ENCODE measurements at places on chromosomes 2 and 18.

GRCh38 chr18:12059334-12060181 is 34.1 kb upstream of the ANKRD62 start:
- DNase-seq, result no peak

- no peak for DNase-seq
Measured at GRCh38 chr2:40299781-40300180, 152.1 kb downstream of the SLC8A1 start.

GRCh38 chr18:45007531-45007930 is 326.8 kb downstream of the SETBP1 start:
- no peak for DNase-seq

- DNase-seq, result no peak
Measured at GRCh38 chr2:70873541-70873940, 37.9 kb upstream of the CD207 start.

GRCh38 chr2:133421516-133422324 is 146.5 kb downstream of the NCKAP5 start:
- no peak for DNase-seq

DNA sequence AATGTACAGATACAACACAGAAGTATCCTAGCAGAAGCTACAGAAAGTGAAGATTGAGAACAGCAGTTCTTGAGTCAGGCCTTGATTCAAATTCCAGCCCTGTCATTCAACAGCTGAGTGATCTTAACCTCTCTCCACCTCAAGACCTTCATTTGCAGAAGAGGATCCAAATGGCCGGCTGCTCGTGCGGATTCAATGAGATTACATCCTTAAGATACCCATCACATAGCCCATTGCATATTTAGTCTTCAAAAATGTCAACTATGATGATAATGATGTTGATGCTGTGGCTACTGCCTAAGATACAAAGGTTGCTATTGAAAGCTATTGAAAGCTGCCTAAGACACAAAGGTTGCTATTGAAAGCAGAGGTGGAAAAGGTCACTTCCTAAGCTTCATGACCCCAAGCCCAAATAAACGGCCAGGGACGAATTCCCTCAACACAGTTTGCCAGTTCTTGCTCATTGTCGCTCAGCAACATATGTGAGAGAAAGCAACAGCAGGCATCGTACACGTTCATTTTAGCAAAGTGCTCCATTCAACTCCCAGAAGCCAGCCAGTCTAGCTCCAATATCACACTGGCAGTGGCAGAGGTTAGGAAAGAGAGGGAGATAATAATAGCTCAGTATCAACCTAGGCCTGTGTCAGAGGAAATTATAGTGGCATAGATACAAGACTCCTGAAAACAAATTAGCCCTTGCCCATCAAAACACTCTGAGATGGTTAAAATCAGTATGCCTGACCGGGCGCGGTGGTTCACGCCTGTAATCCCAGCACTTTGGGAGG is 36.1 kb downstream of the MRPL35 start:
- DNase-seq, result no peak

DNA sequence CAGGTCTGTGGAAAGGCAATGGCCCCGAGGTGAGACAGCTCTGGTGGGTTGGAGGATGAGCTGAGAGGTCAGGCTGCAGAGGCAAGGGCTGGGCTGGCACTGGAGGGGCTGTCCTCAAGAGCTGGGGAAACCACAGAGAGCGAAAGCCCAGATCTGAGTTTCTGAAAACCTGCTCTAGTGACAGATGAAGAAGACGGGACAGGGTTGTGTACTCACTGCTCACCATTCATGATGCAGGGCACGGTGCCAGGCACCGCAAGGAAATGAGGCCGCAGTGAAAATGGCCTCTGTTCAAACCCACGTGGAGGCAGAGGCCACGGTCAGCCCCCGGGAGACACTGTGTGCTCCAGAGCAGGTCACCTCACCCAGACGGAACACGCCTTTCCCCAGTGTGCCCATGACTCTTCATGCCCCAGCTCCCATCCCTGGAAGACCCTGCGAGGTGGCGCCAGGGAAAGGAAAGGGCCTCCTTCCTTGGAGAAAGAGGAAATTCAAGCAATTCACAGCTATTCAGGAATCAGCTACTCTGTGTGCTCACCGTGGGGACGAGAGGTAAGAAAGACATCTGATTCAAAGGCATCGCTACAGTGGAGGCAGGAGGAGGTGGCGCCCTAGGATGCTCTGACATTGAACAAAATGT is 24.3 kb upstream of the ID2 start:
- no peak for DNase-seq

DNA sequence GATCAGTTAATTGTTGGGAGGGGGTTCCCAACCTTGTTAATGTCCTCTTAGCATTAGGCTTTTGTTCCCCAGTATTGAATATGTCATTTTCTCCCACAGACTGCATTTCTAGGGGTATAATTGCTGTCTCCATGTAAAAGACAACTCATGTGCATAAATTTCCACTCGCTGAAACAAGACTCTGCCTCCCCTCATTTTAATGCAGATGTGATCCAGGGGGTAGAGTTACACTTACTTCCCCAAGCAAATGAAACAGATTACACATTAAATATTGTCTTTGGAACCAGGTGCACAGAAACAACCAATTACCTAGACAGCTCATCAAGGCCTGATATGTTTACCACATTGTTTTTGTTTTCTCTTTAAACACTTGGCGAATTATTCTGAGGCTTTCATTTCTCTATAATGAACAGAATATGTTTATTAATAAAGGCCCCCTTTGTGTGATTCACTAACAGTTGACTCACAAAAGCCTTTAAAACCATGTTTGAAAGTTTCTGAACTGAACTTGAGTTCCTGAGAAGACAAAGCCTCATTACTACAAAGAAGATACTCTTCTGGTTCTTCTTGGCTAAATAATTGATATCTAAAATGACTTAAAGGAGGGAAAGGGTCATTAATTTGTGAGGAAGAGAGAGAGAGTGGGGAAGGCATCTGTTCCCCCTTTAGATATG is 15.0 kb upstream of the ACVR1 start:
- no peak for DNase-seq

DNA sequence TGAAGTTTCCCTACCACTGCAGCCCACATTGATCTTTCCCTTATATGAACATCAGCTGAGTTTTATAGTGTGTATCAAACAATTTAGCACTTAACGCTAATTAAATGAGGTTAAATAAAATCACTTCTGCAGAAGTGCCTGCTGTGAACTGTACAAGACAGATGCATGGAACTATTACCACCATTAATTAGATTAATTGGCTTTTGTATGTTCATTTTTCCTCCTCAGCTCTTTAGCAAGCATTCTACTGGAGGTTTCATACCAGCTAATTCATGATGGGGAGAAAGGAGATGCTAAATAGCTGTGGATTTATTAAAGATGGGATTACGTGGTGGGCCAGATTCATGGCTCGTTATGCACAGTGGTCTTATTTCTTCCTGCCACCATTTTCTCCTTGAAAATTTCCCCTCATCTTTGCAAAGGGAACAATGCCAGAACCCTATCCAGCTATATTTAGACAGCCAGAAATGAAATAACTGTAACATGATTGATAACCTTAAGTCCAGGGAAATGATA is 96.7 kb downstream of the CNTNAP5 start:
- no peak for DNase-seq

GRCh38 chr2:164458792-164459191 is 162.5 kb downstream of the GRB14 start:
- DNase-seq, result no peak

GRCh38 chr2:182432051-182432450 is 5.2 kb upstream of the PDE1A start:
- DNase-seq, result no peak

- DNase-seq, result no peak
Measured at GRCh38 chr18:60493066-60493465, 120.5 kb upstream of the MC4R start.

GRCh38 chr2:47226923-47227220 is 71.8 kb upstream of the STPG4 start:
- no peak for DNase-seq

GRCh38 chr2:236774171-236774570 is 204.5 kb downstream of the ACKR3 start:
- no peak for DNase-seq

- no peak for DNase-seq
Measured at GRCh38 chr2:59779571-59779970, 773.9 kb downstream of the BCL11A start.

GRCh38 chr2:174078275-174078674 is 113.1 kb upstream of the SP3 start:
- DNase-seq, result no peak

DNA sequence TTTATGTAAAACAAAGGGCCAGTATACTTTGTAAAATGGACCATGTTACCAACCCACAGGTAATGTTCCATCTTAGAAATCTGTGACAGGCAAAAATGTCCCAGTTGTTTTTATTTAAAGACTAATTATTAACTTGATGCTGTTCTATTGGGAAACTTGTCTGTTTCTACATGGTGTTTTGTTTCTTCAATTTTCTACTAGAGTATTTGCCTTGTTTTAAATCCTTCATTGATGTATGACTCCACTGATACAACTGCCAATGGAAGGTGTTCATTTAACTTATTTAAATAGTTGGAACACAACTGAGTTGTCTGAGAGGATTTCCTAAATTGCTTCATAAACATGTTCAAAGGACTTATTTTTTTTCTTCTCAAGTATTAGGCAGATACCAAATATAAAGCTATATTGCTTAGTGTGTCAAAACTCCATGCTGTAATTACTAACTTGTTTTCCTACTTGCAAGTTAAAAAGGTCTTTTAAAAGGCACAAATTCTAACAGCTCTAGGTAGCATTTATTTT is 152.0 kb upstream of the XPO1 start:
- no peak for DNase-seq

GRCh38 chr2:12700989-12701388 is 15.7 kb upstream of the TRIB2 start:
- DNase-seq, result no peak

DNA sequence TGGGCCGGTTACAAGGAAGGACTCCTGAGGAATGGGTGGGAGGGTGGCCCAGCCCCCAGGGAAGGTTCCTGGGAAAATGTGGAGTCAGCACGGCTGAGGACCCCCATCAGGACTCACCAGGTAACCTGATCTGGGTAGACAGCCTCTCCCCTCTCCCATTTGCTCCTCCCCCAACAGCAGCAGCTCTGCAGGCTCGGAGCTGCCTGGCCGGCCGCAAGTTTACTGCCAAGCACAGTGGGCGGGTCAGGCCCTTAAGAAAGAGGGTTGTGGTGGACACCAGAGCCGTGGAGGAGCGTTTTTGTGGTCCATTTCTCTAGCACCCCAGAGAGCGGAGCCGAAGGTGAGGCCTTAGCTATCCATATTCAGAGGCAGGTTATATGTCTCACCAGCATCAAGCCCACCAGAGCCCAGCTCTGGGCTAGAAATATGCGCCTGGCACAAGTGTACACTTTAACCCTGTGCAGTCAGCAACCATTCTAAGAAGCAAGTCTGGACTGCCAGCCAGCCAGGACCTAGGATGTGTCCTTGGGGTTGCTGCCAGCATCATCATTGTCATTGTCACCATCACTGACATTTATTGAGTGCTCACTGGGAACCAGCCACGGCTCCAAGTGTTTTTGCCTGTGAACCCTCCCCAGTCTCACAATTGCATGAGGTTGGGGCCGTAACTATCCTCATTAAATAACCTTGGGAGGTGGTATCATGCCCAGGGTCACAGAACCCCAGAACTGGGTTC is 190.1 kb downstream of the KLHL29 start:
- DNase-seq, result no peak

- DNase-seq, result no peak
Measured at GRCh38 chr2:233234264-233234663, 17.2 kb upstream of the ATG16L1 start.

DNA sequence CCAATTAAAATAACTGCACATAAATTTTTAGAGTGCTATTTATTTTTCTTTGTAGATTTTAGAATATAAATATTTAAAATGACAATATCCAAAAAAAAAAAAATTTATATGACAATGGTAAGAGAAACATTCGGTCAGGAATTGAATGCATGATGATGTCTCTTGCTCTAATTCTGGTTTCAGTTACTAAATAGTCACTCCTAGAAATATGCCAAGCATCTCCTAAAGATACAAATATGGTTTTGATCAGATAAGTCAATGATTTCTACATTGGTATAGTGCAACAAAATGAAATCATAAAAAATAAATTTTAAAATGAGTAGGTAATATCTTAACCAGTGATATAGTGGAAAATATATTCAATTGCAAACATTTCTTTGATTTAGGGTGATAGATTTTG is 95.9 kb upstream of the ACKR3 start:
- DNase-seq, result no peak

DNA sequence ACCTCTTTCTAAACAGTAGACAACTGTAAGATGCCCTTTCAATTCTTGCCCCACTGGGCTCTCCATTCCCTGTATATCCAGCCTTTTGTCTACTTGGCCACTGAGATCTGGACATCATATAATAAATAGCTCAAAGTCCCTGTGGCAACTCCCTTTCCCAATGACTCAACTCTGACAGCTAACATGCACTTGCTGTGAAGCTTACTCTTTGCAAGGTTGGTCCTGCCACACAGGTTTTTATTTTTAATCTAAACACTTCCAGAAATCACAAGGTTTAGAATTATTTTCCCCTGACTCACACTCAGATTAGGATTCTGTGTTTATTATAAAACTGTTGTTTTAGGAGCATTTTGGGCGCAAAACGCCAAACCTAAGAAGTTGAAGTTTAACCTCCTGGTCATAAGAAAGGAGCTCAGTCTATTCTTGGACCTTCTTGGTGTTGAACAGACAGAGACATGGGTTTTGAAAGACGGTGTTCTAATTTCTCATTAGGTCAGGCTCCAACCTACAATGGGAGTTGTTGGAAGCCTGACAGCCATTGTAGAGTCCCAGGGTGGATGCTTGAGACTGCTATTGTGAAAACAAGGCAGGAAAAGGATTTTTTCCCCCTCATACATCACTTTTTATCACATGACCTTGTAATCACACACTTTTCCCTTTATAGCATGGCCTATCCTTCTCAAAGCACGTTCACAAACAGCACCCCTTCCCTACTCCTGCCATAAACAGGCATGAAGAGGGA is 124.7 kb upstream of the SERPINE2 start:
- DNase-seq, result no peak

DNA sequence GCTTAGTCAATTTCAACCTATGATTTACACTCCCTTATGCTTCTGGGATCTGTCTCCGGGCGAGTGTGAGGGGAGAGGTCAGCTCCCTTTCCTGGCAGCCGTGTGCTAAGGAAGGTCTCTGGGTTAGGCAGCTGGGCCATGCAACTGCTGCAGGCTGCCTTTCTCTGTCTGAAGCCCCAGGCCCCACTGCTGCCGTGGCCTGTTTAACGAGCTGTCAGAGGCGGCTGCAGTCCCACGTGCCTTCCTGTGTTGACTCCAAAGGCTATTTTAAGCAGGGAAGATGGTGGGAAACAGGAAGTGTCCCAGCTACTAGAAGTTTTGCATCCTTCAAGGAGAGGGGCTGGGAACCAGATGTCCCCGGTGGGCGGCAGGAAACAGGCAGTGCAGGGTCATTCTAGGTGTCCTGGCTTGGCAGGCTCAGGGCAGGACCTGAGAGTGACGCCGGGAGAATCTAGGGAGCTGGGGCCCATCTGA is 186.4 kb downstream of the TNS1 start:
- DNase-seq, result no peak

DNA sequence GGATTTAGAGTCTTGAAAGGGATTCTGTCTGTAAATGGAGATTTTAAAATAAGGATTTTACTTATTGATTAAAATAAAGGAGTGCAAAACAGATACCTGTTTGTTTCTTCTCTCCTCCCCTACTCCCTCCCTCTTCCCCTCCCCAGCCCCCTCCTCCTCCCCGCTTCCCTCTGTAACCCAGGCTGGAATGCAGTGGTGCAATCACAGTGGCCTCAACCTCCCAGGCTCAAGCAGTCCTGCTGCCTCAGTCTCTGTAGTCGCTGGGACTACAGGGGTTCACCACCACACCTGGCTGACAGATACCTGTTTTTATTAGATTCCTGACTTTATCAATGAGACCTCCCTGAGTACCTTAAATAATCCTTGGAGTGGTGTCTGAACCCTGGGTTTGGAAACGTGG is 57.1 kb downstream of the OXER1 start:
- no peak for DNase-seq

All from stimulated activated CD4-positive, alpha-beta T cell treated with anti-CD3 and anti-CD28 coated beads, Interleukin-2, amount 100 ng/mL, for 4 hours (primary cell).